Central memory CD4-positive, alpha-beta T cell (primary cell): ENCODE measurements at places on chromosomes 4 and X.

- DNase-seq, result no peak
These were observed 27.2 kb upstream of the IGSF1 start for GRCh38 chrX:131316260-131316659.

- DNase-seq, result no peak
These were observed 12.9 kb downstream of the TXK start for GRCh38 chr4:48121180-48121579.

DNA sequence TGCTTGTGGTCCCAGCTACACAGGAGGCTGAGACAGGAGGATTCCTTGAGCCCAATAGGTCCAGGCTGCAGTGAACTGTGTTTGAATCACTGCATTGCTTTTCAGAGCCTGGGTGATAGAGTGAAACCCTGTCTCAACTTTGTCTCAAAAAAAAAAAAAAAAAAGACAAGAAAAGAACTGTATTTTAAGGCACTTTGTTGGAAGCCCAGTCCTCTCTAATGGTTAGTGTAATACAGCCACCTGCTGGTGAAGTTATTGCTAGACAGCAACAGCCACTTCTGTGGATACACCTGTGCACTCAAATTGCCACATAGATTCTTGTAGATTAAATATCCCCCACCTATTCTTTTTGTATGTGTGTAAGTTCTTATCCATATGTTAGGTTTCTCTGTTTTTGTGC lies 10.1 kb upstream of the FGG start:
- DNase-seq, result peak; percentile 29

DNA sequence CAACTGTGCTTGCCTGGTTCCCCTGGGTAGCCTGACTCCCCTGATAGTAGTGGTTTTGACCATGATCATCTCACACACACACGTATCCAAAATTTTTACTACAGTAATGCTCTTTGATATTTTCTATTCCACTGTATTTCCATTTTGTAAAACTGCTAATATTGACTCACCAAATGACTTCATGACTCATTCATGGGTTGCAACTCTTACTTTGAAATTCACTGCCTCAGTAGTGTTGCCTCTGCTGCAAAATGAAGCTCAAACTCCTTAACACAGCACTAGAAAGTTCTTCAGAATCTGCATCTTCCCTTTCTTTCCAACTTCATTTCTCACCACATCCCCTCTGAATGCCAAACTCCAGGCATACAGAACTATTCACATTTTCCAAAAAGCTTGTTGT lies 20.3 kb downstream of the QRFPR start:
- DNase-seq, result no peak

DNA sequence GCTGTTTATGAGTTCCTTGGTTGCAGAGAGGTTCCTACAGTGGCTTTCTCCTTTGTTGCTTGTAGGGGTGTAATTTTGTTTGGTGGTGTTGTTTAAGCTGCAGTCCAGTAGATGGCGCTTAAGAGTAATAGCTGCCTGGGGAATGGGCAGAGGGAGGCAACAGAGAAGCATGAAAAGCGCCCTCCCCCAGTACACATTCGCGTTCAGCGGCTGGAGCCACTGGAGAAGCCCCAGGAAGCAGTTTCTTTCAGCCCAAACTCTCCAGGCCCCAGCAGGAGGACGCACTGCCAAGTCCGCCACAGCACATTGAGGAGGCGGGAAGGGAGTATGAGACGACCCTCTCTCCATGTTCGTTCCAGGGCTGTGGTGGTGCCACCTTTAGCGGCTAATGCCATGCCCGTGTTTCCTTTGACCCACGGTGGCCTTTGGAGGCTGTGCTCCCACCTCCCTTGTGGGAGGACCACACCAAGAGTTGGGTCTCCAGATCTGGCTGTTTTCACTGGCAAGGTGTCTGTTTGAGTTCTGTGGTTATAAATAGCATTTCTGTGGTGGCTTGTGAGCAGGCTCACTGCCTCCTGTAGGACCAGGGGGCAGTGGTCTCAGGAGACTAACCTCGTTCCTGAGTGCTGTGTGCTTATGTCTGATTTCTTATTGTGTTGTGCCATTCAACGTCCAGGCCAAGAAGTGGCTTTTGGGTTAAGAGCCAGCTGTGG lies 252.3 kb downstream of the ARHGAP10 start:
- DNase-seq, result no peak

GRCh38 chrX:130705591-130705990 lies 197.4 kb downstream of the ENOX2 start:
- DNase-seq, result no peak

DNA sequence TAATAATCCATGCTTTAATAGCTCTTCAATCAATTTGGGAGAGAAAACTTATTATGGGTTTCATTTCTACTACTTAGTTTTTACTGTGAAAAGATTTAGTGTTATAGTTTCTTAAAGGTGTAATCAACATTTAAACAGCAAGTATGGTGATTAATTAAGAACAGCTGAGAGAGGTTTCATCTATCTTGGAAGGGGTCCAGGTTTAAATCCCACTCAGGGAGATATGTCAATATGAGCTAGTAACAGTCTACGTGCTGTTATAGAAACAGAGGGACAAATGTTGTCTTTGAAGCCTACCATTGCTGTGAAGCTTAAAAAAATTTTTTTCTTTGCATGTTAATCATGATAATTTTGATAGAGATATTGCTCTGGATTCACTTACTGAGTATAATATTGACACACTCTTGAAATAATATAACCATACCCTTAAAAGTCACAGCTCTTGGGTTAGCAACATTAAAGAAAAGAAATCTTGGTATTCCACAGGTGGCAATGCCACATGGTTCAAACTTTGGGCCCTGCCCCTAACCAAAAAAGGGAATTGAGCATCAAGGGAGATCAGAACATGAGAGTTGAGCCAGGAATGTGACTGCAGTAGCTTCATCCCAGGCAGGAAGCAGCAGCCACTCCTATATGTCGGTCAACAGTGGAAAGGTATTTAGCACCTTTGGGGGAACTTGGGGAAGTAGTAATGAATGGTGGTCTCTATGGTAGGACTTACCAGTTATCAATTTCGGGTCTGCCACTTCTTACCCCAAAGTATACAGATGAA lies 107.8 kb downstream of the ANK2 start:
- no peak for DNase-seq

DNA sequence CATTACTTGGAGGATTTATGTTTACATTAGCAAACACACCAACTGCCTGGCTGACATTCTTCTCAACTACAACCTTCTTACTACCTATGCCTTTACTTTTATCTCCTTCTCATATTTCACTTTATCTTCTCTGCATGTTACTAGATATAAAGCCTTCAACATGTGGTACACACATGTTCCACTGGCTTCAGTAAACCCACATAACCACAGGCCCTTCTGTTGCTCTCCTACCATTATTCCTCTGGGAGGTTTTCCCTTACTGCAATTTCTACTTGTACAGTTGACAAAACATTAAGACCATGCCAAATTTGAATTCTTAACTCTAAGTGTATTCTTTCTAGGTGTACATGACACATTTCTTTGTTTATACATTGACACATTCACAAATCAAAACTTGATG lies 133.1 kb downstream of the ARAP2 start:
- no peak for DNase-seq

DNA sequence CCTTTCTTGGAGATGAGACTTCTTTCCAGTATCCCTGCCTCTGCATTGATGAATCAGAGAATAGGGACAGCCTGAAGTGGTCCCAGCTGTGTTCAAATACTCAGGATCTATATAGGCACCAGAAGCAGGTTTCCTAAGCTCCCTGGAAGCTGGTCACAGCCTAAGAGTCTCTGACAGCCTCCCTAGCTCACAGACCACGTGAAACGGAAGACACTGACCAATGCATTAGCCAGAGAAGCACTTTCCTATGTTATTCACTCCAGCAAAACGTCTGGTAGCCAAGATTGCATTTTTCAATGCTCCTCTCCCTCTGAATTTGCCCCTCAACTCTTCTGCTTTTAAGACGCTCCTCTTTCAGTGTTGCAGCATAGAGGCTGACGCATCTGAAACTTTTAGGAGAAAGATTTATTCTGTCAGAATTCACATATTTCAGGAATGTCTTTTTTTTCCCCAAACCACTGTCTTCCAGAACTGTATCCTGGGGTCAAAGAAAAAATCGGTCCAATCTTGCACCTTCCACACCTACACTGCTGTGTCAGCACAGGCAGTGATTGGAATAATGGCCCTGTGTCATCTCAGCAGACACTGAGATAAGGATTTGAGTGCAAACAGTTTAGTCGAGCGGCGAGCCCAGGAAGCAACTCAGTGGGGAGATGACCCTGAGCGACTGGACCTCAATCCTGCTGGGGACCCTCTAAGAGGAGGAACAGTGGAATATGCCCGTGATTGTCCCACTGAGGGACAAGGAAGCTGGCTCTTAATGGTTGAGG lies 109.4 kb downstream of the SMIM20 start:
- DNase-seq, result no peak

- no peak for DNase-seq
These were observed 32.7 kb upstream of the MAGED1 start for GRCh38 chrX:51860679-51861078.

DNA sequence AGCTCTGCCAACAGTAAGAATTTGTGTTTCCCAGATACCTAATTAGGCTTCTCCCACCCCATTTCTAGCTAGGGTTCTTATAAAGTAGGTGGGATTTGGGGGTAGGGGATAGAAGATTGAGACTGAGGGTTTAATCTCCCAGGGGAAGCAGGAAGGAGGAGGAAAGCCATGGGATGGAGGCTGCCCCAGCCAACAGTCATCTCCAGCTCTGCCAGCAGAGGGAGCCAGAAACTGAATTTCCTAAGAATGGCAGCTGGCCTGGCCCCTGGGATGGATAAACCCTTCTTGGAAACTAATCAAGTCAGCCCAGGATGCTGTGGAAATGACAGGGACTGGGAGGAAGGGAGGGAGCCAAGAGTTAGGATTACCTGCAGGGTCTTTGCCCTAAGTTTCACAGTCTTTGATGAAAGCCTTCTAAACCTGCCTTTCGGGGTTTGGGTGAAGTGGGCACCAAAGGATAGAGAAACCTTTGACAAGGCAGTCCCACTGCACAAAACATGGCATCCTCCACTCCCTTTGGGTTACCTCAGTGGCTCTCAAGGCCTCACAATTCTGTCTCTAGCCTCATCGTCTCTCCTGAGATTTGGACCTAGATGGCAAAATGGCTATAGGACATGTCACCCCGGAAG lies 6.7 kb upstream of the ERCC6L start:
- DNase-seq, result peak; percentile 23

DNA sequence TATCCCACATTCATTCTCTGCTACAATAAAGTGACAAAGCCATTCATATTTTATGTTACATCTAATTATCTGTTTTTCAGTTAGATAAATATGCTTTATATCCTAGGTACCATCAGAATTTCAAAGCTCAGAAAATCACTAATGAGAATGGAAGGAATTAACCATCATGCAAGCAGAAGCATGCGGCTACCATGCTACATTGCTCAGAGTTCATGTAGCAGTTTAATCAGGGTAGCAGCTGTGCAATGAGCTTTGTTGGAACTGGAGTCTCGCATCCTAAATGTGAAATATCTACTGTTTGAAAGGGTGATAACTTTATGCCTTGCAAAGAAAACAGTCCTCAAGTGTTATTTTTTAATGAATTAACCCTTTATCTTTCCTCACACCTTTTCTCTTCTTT lies 77.5 kb downstream of the SNCA start:
- no peak for DNase-seq

DNA sequence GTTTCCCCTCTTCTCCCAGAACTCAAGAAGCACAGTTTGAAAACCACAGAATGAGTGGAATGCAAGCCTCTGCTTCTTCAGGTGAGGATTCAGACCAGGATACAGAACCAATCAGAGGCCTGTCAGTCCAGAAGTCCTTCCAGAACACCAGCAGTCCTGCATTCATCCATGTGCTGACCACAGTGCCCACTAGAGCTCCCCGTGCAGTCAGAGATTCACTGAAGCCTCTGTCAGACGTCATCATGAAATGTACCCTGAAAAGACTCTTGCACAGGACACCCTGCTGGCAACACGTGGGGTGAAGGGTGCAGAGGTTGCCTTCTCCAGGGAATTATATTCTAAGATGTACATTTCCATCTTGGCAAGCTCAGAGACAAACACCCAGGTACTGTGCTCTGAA lies 75.9 kb upstream of the LSM6 start:
- DNase-seq, result no peak

GRCh38 chrX:40166582-40166981 lies 68.8 kb upstream of the BCOR start:
- DNase-seq, result no peak

DNA sequence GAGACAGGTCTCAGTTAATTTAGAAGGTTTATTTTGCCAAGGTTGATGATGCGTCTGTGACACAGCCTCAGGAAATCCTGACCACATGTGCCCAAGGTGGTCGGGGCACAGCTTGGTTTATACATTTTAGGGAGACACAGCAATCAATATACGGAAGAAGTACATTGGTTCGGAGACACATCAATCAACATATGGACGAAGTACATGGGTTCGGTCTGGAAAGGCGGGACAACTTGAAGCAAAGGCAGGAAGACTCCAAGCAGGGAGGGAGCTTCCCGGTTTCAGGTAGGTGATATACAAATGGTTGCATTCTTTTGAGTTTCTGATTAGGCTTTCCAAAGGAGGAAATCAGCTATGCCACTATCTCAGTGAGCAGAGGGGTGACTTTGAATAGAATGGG lies 225.2 kb upstream of the ZFP42 start:
- DNase-seq, result no peak

- DNase-seq, result no peak
These were observed 4.0 kb downstream of the LDB2 start for GRCh38 chr4:16894406-16894805.

DNA sequence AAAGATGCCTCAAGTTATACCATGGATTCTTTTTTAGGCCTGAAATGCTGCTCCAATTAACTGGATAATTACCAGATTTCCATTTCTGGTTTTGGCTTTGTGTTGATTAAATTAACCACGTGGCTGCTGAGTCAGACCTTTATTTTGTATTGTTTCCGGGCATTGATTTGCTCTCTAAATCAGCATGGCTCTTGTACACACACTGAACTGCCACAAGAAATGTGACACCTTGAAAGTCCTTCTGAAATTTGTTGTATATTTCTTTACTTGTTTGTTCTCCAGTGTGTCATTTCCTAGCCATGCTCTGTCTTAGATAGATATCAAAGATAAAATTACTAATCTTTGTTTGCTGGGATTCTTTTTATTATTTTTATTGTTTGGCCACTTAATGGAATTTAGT lies 11.7 kb downstream of the MTTP start:
- DNase-seq, result no peak

DNA sequence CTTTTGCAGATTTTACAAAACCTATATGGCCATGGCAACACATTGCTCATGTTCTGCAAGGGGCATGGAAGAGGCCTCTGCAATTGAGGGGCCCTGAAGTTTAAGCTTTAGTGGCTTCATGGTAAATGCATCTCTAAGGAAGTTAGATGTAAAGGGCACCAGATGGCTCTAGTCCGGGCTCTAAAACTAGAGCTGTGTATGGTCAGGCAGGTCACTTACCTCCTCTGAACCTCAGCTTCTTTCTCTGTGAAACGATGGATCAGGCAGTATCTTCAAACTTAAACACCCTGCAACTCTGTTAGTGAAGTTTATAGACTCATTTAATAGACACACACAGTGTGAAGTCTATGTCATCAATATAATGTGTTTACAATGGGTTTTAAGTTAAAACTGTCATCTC lies 10.0 kb downstream of the MAGEB17 start:
- DNase-seq, result no peak

DNA sequence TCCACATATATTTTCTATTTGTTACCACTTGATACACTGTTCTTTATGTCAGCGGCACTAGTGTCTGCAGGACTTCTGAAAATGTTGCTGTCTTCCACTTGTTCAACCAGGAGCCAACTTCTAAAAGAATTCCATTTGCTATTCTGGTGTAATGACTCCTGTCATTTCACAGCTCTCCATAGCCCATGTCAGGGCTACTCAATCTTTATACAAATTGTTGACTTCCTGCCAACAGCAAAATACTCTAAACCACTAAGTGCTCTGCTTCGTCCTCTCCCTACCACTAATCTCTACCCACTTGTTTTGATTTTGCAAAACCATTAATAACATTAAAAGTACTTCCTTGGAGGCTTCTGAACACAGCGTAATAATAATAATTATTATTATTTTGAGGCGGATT lies 7.2 kb downstream of the CTSO start:
- no peak for DNase-seq
